ENCODE measurements at places on chromosomes 11 and 22. TPM values are rescaled to one million over a fixed set of nuclear protein-coding genes. Genes with fewer than 3 reads are reported as not detected.

Gene CCDC116
- total RNA-seq = not detected

Gene MRGPRX3
- 0.13 TPM for total RNA-seq

Gene ZBTB16
- total RNA-seq = 3.1 TPM

Gene TBX1
- total RNA-seq = 12.9 TPM

Gene MYBPC3
- total RNA-seq = under 0.01 TPM

Gene TTC12
- 12.9 TPM for total RNA-seq
